ENCODE measurements at places on chromosomes 4 and X.
A peak's percentile ranks its signal among the peaks of the same experiment; 100 is the strongest.

DNA sequence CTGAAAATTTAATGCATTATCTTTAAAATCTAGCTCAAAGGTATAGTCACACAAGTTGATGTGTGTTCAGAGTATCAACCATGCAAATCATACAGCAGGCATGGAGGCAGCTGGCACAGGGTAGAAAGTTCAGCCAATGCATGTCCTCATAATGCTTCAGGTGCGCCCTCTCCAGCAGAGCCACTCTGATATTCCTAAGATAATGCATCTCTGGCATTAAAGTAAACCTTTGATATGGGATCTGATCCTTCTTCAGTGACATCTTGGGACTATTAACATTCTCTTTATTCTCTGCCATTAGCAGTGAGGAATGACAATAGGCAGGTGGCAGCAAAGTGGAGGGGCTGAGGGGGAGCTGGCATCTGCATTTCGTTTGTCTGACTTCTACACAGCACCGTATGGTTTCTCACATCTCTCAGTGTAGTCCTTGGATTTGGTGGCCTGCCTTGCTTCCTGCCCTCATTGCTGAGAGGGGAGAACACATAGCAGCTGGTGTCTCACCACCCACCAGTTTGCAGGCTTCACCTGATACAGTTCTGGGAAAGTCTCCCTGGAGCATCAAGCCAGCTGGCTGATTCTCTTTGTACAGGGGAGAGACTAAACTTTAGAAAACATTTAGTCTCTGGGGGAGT lies 168.7 kb upstream of the TBC1D9 start:
- DNase-seq, result no peak

GRCh38 chr4:143514497-143514896 lies 995 bp downstream of the SMARCA5 start:
- peak; percentile 75 for DNase-seq

DNA sequence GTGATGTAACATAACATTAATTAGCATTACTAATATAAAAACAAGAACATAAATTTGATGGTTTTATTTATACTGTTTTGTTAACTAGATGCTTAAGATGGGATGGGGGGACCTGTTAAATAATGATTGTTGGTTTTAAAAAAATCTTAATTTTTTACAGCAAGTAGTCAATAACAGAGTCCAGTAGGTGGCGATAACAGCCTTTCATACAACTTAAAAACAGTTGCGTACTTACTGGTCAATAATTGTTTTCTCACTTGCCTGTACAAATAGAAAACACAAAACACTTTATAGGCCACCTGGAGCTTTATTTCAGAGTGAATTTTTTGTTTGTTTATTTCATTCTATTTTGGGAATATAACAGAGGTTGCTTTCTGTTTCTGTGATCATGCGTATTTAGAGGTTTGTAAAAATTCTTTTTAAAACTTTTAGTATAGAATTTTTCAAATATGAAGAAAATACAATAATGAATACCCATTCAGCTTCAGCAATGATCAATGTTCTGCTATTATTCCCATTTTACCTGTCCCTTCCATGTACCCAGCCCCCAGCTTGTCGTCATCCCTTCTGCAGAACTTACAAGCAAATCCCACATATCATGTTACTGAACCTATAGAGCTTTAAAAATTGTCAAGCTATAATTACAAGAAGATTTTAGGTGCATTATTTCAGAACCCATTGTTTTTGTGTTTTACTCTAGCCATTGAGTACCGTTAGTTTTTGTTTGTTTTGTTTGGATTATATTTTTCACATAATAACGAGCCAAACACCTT lies 97.1 kb downstream of the MRPL1 start:
- peak; percentile 76 for DNase-seq

GRCh38 chrX:47573341-47574075 lies 8.7 kb upstream of the TIMP1 start:
- DNase-seq, result no peak

- peak; percentile 48 for DNase-seq
These were observed 78.6 kb downstream of the CAMK2D start for GRCh38 chr4:113682730-113683537.
